T-cell (primary cell): ENCODE measurements at places on chromosomes 5 and 9. TPM values are rescaled to one million over a fixed set of nuclear protein-coding genes. Genes with fewer than 3 reads are reported as not detected.

Gene WNK2
- total RNA-seq = 0.95 TPM

Gene SLC46A2
- total RNA-seq = not detected

Gene PWWP2A
- 35.6 TPM for total RNA-seq

Gene EFNA5
- 0.06 TPM for total RNA-seq

Gene PLAC8L1
- not detected for total RNA-seq

Gene N4BP3
- 8.1 TPM for total RNA-seq

Gene C9orf152
- total RNA-seq = 0.09 TPM

Gene MAML1
- total RNA-seq = 31.3 TPM

Gene STING1
- total RNA-seq = 137 TPM

Gene PLPP1
- 8.6 TPM for total RNA-seq

Gene PELO
- total RNA-seq = 13.8 TPM

Gene TRPM3
- total RNA-seq = not detected

Gene IL33
- total RNA-seq = not detected
